ENCODE measurements at places on chromosomes 5 and 9.

DNA sequence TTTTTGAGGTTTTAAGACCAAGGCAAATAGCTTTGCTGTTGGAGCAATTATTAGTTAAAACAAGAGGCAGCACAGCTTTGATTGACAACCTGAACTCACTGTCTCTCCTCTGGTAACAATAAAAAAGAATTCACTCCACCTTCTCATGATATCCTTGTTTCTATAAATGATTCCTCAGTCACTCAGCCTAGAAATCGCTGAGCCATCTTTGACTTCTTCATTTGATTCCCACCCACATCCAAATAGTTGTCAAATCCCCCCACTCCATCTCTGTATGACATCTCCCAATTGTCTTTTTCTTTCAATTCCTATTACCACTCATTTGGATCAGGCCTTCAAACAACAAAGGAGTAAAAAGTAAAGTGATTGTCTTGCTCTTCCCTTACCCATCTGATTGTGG lies 266.4 kb downstream of the MCTP1 start:
- DNase-seq = no peak

GRCh38 chr5:145931718-145932117 lies 4.7 kb upstream of the SH3RF2 start:
- DNase-seq = no peak

DNA sequence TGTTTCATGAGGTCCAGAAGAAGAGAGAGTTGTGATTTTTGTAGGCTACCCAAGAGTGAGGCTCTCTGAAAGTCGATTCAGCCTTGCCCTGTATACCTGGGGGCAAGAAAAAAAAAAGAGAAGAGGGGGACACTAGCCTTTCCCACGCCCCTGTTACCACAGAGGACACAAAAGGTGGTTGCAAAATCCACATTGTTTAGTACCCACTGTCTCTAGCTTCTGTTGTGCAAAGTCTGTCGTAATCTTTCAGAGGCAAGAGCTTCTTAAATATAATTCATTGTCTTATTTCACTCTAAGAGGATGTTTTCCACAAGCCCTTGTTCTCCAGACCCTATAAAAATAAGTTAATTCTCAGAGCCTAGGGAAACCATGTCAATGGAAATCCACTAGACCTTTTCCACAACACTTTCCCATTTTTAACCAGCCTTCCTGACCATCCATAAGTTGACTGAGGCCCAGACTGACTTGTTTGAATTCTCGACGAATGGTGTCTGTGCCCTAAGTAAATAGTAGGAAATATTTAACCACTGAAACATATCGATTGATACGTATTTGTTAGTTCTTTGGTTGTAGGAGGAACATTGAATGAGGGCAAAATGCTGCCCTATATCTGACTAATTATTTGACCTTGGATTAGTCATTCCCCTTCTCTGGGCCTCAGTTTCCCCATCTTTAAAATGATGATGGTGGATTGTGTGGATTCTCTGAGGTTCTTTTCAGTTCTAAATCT lies 182.7 kb downstream of the PAPPA start:
- DNase-seq = no peak

DNA sequence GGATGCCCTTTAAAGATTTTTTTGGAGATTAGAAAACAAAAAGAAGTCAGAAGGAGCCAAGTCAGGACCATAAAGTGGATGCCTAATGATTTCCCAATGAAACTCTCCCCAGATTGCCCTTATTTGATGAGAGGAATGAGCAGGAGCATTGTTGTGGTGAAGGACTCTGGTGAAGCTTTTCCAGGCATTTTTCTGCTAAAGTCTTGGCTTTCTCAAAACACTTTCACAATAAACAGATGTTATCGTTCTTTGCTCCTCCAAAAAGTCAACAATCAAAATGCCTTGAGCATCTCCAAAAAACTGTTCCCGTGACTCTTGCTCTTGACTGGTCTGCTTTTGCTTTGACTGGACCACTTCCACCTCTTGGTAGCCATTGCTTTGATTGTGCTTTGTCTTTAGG lies 121.8 kb downstream of the CAAP1 start:
- DNase-seq = no peak

GRCh38 chr5:131786900-131787692 lies 9.7 kb downstream of the FNIP1 start:
- no peak for DNase-seq

GRCh38 chr5:36640949-36641348 lies 34.5 kb downstream of the SLC1A3 start:
- no peak for DNase-seq

GRCh38 chr5:131679911-131680310 lies 44.9 kb upstream of the RAPGEF6 start:
- DNase-seq = no peak

DNA sequence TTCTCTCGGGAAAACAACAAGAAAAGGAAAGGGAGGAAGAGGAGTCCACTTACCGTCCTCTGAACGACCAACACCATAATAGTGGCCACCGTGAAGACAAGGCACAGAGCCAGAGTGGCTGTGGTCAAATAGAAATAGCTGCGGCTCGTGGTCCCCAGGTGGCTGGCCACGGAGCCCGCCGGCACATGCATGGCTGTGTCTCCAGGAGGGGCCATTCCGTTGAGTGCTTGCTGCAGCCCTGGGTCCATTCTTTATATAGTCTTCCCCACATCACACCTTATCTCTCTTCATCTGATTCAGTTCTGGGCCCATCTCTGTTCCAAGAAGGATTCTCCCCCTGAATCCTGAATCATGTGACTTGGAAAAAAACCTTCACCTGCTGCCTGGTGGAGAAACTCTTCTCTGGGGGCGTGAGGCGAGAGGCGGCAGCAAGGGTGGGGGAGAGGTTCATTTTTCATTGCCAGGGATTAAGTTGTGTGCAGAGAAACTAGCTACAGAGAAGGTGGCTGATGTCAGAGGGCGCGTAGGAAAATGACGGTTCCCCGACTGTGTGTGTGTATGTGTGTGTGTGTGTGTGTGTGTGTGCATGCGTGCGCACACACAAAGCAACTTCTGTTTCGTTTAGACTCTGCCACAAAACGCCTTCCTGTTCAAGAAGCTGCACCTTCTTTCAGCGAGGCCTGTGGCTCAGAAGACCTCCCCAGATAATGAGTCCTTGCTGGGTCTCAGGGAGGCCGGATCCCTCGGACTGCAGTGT lies at the start of gene TNFSF8:
TSS of gene TNFSF8 (minus strand) at position 536 of the 757 bp plus-strand sequence. CDS start at position 248, 288 bp downstream.
- peak; percentile 41 for DNase-seq

DNA sequence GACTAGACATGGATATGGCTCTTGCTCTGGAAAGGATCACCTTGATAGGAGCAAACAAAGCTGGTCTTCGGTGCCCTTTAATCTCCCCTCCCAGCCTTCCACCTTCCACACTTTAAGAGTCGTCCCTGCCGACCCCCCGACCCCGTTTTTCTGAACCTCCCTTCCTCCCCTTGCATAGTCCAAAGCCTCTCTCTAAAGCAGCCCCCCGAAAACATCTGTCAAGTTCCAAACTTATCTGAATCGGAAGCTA lies 423 bp upstream of the NUP214 start:
- no peak for DNase-seq

- no peak for DNase-seq
These were observed 106.7 kb upstream of the NR5A1 start for GRCh38 chr9:124613849-124614248.

DNA sequence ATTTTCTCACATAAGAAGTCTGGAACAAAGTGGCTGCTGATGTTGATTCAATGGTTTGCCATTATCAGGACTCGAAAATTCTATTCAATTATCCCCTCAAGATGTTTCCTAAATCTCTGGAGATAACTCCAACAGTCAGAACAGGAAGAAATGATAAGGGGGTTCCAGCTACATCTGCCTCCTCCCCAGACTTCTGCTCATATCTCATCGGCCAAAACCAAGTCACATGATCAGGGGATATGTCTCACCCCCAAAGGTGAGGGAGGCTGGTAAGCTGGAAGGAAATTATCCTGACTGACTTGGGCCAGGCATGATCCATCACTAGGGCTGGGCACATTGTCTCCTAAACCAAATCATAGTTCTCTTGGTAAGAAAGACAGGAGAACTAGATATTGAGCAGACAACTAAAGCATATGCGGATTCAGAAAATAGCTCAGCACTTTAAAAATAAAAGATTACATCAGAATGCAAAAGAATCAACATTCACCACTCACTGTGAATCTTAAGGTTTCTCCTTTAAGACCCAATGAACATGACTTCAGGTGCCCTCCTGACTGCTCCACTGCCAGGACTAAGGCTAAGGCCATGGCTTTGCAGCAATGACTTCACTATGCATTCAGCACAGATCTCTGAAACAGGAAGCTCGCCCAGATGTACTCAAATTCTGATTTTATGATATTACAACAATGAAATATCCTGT lies 306.3 kb downstream of the ENC1 start:
- DNase-seq = no peak

DNA sequence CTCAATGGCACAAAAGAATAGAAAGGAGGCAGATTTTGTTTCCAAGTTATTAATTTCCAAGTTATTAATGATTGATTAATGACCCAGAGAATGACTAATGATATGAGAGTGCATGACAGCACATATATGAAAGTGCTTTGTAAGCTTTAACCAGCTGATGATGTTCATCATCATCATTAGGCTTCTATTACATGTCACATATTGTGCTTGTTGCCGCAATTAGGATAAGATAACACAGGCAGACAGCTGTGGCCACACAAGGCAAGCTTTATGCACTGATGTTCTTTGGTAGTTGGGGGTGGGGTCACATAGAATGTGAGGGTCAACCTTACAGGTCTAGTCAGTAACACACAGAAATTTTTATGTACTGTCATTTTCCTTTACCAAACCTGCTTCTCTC lies 219.7 kb downstream of the TRPM3 start:
- DNase-seq = no peak

DNA sequence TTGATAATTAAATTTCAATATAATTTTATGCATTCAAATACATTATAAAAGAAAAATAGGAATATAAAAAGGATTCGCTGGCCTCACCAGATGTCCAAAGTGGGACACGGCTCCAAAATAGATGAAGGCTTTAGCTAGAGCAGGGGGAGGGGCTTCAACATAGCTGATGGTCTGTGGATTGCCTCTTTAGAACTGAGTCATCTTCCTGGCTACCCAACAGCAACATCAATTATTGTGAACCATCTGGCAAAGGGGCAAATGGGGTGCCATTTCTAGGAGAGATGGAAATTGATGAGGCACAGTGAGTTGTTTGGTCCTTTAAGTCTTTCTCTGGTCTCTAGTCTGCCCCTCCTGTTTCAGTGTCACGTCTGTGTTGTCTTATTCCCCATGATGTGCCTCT lies 44.2 kb upstream of the CD180 start:
- no peak for DNase-seq

DNA sequence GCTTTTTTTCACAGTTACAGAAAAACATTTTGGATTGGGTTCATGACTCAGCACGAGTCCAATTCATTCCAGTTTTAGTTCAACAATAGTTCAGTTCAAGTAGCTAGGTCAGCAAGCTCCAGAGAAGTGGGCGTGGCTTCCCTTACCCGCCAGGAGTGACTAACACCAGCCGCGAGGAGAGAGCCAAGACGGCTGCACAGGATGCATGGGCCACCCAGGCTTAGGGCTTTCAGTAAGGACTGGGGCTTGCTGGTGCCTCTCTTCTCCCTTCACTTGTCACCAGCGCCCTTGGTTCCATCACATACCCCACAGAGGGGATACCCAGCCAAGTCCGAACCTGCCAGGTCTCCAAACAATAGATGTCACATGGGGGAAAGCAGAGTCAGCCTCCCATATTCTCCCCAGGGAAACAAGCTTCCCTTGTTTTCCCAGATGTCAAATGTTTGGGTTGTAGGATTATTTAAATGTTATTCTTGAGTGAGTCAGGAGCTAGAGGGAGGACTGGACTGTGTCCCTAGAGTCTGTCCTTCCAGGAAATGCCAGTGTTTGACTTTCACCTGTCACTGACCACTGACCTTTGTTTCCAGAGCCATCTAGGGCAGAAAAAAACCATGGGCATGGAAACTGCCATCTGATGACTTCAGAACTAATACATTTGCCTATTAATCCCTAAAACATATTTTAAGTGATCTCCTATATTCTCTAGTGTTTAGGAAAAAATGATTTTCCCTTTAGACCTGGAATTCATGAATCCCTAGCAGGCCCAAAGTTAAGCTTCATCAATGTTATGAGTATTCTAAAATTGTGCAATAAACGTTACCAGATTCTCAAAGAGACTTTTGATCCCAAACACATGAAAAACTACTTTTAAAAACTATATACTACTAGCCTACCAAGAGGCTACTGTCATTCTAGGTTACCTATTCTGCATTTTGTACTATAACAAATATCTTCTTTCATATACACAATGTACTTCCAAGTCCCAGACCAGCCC lies 51.9 kb downstream of the NIPAL4 start:
- no peak for DNase-seq

DNA sequence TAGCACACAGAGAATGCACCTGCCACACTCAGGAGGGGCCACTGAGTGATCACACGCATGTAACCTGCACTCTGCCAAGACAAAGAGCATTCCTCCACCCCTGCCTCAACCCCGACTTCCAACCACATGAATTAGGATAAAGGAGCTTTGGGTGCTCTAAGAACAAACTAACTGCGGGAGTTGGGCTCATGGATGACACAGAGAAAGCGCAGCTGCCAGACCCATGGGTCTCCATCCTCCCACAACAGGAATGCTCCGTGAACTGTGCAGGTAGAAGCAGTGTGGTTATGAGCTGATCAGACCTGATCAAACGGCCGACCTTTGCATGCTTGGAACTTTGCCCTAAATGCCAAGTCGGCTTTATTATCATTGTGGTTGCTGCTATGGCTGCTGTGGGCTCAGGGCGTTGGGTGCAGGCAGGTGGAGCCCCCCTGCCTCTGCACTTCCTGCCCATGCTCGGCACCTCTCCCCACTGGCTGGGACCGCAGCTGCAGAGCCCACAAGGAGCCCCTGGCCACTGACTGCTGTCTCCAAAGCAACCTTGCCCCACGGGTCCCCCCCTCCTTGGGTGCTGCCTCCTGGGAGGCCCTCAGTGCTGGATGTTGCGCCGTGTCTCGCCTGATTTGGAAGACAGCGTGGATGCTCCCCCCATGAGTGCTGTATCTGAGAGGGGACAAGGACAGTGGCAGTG lies 2.6 kb upstream of the SLC6A3 start:
- DNase-seq = no peak

Measured in stimulated activated CD8-positive, alpha-beta memory T cell treated with anti-CD3 and anti-CD28 coated beads, Interleukin-4, amount 100 ng/mL, for 1 hour (primary cell).